ENCODE measurements at places on chromosomes 6 and 20. TPM values are rescaled to one million over a fixed set of nuclear protein-coding genes. Genes with fewer than 3 reads are reported as not detected.

The WFDC10B gene
- polyA plus RNA-seq = not detected

The CDH4 gene
- polyA plus RNA-seq = 0.06 TPM

The CAGE1 gene
- not detected for polyA plus RNA-seq

The PEX3 gene
- 7.1 TPM for polyA plus RNA-seq

The SMOC2 gene
- 97.2 TPM for polyA plus RNA-seq

The RSPH9 gene
- polyA plus RNA-seq = 0.92 TPM

The C20orf141 gene
- not detected for polyA plus RNA-seq

The AGPAT4 gene
- 1.2 TPM for polyA plus RNA-seq

The SYCP2L gene
- not detected for polyA plus RNA-seq

The TREM2 gene
- polyA plus RNA-seq = 5.0 TPM

The MTFR2 gene
- polyA plus RNA-seq = 2.6 TPM

All from stomach (tissue), 19 donors.